ENCODE measurements at places on chromosomes 11 and 22.

GRCh38 chr11:113806406-113806805 is 26.8 kb downstream of the CLDN25 start:
- peak; percentile 30 for DNase-seq

GRCh38 chr11:134349109-134349801 is 17.5 kb downstream of the GLB1L2 start:
- DNase-seq: no peak

DNA sequence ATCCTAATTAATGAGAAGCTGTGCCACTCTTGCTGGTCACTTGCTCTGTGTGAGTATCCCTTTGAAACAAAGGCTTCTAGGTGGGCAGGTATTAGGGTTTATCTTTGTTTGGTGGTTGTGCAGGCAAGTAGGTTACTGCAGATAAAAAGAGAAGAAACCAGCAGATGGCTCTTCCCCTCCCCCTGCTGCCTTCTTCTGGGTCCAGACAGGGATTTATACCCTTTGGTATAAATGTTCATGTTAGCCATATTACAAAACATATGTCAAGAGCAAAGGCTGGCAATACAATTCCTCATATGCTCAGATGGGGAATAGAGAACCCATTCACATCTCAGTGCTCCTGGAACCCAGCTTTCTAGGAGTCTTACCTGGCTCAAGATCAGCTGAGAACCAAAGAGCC is 109.9 kb downstream of the NAV2 start:
- no peak for DNase-seq

GRCh38 chr11:103862094-103862801 is 174.2 kb upstream of the DDI1 start:
- DNase-seq: no peak

GRCh38 chr11:76462317-76462716 is 17.5 kb downstream of the EMSY start:
- DNase-seq: no peak

- no peak for DNase-seq
Measured at GRCh38 chr11:62574363-62575071, 826 bp upstream of the EEF1G start.

DNA sequence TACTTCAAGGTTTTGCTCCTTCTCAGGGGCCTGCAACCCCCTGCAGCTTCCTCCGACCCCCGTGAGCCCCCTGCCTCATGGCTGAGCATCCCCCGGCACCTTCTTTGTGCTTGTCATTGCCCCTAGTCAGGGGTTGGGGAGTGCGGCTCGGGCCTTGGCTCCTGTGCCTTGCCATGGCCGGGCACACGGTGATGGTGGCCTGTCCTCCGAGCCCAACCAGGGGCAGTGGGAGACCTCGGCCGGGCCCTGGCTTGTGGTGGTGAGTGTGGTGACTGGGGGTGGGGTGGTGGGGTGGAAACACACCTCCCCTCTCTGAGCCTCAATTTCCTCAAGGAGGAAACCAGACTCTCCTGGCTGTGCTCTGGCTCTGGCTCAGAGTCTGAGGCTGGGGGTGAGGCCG is 1.5 kb upstream of the MRGPRG start:
- no peak for DNase-seq

DNA sequence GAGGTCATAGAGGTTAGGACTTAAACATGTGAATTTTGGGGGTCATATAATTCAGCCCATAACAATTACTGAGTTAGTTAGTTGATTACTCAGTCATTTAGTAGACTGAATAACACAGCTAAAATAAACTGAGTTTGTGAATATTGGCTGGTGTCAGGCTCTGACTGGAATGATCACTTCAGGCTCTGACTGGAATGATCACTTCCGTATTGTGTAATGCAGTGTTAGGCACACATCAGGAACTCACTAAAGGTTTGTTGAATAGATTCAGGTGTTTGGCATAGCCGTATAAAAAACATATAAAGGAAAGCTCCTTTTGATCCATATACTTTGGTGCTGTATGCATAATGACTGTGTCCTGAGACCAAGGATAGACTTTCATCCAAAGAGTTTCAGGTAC is 610.5 kb downstream of the INSC start:
- no peak for DNase-seq

DNA sequence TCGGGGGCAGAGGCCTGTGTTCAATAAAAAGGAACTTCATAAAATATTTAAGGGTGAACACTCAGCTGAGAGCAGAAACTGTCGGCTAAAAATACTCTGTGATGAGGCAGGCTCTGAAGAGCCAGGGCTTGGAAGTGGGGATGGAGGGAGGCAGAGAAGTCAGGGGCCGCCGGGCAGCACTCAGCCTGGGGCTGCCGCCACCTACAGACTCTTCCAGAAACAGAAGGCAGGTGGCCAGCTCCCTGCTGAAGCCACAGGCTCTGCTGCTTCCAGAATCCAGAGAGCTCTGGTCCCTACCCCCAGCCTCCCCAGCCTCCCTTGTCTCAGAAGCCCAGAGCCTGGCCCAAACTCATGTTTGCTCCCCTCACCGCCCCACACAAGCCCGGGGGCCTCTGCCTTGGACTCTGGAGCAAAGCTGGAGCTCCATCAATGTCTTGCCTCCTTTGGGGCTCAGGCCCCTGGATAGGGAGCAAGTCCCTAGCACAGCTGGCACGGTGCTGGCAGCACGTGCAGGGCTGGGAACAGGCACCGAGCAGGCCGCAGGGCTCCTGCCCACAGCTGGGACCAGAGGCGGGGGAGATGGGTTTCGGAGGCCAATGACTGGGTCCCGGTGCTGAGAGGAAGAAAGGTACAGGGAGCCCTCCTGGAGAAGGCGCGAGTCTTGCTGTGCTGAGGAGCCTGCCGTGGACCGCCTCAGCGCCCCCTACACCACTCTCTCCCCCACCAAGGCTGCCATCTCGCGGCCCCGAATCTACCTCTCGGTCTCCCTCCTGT is 8.2 kb downstream of the LRFN4 start:
- DNase-seq: no peak

GRCh38 chr11:16193897-16194381 is 162.4 kb downstream of the SOX6 start:
- no peak for DNase-seq

GRCh38 chr11:76250520-76251225 is 44.4 kb upstream of the WNT11 start:
- DNase-seq: no peak

- no peak for DNase-seq
Measured at GRCh38 chr22:23530106-23530505, 50.0 kb downstream of the IGLL1 start.

DNA sequence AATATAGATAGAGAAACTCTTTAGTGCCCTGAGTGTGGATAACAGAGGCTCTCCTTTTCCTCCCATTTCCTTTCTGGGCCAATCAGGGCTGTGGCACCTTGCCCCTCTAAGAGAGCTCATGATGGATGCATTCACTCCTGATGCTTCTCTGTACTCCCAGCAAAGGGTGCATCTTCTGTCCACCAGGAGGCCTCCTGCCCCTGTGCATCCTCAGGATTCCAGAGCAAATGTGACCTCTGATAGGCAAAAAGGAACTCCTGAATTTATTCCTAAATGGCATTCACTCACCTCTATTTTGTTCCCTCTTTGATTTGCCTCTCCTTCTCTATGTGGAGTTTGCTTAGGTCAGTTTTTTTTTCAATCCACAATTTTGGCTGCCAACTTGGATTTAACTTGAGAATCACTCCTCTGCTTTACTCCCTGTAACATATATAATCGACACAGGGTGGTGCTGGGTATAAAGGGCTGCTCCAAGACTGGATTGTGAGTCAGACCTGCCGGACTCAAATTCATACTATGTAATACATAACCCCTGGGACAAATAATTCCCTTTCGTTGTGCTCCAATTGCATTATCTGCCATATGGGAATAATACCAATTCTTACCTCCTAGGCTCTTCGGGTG is 1.1 kb upstream of the MRGPRX4 start:
- peak; percentile 14 for DNase-seq

- DNase-seq: peak; percentile 6
Measured at GRCh38 chr11:116109228-116109627, 605.0 kb upstream of the CADM1 start.

GRCh38 chr22:20395907-20396287 is 1.9 kb downstream of the ZNF74 start:
- no peak for DNase-seq

DNA sequence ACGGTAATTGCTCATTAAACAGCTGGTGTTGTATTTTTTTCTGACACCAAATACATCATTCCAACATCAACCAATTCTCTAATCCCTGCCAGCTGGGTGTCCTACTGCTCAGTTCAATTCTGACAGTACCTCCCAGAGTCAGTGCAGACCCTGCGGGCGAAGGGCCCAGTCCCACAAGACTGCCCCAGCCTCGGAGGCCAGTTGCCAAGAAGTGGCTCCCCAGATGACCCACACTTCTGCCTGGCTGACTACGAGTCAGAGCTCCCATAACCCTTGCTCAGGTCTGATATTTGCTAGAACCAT is 147.2 kb downstream of the CTTN start:
- DNase-seq: no peak

DNA sequence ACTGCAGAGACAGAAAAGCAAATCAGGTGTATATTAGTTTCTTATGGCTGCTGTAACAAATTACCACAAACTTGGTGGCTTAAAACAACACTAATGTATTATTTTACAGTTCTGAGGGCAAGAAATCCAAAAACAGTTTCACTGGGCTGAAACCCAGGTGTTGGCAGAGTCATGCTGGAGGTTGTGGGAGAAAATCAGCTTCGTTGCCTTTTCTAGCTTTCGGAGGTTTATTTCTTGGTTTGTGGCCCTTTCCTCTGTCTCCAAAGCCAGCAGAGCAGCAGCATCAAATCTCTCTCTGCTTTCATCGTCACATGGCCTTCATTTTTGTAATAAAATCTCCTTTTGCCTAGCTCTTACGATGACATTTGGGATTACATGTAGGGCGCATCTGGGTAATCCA is 33.0 kb upstream of the OR6M1 start:
- no peak for DNase-seq

GRCh38 chr11:20061776-20062175 is 98.5 kb downstream of the DBX1 start:
- no peak for DNase-seq

- no peak for DNase-seq
Measured at GRCh38 chr11:76794371-76795289, 11.5 kb downstream of the TSKU start.

DNA sequence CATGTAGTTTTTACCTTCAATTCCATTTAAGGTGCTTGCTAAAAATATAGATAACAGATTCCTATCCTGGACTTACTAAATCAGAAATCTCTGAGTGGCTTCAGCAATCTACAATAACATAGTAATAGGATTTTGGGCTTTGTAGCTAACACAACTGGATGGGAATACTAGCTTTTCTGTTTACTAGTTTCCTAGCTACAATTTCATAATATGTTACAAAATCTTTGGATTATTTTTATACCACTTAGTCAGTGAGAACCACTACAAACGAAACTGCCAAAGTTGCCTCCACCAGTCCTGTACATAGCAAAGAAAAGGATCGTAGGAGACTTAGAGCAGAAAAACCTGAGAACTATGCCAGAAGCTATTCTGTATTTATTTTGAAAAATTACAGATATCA is 87.7 kb upstream of the ANO3 start:
- DNase-seq: no peak

DNA sequence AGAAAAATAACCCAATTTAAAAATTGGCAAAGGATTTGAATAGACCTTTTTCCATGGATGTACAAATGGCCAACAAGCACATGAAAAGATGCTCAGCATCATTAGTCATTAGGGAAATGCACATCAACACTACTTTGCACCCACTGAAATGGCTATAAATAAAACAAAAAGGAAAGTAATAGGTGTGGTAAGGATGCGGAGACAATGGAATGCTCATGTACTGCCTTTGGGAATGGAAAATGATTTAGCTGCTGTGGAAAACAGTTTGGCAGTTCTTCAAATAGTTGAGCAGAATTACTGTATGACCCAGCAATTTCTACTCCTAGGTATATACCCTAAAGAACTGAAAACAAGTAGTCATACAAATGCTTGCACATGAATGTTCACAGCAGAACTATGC is 37.4 kb downstream of the LARGE2 start:
- no peak for DNase-seq

- peak; percentile 51 for DNase-seq
Measured at GRCh38 chr11:64814712-64815187, 4.4 kb upstream of the MEN1 start.

DNA sequence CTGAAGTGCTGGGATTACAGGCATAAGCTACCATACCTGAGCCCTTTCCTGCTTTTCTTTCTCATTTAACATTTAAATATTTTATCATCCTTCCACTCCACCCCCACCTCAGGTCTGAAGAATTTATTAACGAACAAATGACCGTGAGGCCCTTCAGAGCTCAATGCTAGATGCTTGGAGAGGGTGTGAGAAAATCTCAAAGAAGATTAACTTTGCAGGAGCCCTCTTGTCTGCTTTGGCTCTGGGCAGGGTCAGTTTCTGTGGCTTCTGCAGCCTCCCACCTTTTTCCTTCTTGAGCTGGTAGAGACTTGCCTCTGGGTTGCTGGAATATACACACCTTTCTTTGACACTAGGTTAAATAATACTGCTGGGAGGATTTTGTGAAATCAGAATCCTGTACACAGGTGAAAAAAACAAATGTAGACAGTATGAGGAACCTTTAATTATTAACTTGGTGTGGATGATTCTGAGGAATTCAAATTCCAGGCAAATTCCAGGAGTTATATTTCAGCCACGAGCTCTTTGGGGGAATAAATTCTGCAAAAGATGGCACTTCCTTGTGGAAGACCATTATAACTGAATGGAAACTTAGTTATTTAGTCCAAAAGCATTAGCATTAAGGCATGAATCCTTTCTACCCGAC is 3.4 kb upstream of the ZBTB44 start:
- no peak for DNase-seq

- no peak for DNase-seq
Measured at GRCh38 chr11:130099356-130099755, 29.7 kb downstream of the APLP2 start.

DNA sequence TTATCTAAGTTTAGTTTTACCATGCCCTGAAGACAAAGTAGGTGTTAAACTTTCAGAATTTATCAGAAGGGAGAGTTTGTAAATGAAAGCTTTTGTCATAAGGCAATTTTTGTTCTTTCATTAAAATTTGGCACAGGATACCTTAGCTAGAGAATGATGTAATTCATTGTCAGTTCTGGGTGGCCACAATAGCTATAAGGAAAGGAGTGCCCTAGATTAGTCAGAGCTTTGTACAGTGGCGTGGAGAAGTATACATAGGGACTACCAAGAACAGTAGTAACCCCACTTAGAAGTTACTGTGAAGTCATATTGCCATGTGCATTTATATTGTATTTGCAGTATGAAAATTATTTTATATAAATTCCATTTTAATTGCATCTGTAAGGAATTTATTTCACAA is 126.3 kb upstream of the CARD18 start:
- DNase-seq: no peak

GRCh38 chr11:77106321-77106720 is 3.7 kb downstream of the OMP start:
- no peak for DNase-seq

DNA sequence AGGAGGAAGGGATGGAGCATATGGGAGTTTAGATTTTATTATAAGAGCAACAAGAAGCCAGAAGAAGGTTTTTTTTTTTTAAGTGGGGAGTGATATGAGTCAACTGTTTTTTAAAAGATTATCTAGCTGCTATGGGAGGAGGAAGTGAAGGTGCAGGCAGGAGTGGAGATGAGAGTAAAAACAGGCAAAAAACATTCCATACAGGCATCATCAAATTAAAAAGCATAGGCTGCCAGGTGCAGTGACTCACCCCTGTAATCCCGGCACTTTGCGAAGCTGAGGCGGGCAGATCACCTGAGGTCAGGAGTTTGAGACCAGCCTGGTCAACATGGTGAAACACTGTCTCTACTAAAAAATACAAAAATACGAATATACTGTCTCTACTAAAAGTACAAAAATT is 368.4 kb upstream of the MTNR1B start:
- no peak for DNase-seq
